Kidney glomerular epithelial cell (primary cell): ENCODE measurements at places on chromosomes 5 and 9.

- DNase-seq = no peak
Measured at GRCh38 chr5:143126174-143127019, 277.1 kb downstream of the NR3C1 start.

DNA sequence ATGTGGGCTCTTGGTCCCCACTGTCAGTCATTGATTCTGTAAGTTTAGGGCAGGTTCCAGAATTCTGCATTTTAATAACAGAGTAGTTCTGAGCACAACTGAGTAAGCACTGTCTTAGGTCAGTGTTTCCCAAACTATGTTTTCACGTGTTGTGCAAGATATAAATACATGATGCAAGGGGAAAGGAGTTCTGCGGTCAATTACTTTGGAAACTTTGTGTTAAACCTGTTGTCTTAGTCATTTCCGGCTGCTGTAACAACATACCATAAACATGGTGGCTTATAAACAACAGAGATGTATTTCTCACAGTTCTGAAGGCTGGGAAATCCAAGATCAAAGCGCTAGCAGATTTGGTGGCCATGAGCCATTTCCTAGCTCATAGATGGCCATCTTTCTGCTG, 69.8 kb downstream of the EQTN start:
- DNase-seq = no peak

- DNase-seq = peak; percentile 91
Measured at GRCh38 chr9:91416096-91416712, 7.4 kb downstream of the NFIL3 start.

DNA sequence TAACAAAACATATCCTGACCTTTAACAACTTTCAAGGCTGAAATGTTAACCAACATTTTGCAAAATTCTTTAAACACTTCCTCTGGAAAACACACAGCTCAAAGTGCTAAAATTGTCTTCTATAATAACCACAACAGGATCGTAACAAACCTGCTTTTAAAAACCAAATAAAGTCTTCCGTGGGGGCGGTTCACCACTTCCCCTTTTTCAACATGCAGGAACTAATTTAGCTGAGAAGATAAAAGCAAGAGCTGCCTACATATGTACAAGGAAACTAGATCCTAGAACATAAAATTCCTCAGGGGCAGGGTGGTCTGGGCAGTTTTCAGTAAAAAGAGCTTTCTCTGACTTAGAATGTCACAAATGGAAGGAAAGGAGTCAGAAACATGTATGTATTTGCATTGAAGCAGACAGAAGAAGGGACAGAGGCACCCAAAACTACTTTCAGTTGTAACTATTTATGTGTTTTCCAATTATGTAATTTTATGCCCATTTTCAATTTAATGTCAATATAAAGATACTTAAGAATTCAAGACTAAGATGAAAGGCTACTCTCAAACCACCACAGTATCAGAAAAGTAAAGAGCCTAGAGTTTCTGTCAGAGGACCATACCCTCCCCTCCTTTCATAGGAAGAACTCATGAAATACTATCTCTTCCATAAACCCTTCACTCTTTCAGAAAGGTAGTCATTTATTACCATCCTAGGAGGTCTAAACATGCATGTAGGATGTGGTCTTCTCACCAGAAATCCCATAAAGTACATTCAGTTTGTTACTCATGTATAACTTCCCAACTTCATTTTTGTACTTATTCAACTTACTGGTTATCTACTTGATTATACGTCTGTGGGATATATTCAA, 185.9 kb upstream of the RASA1 start:
- no peak for DNase-seq

GRCh38 chr5:107422494-107422893, 248.2 kb downstream of the EFNA5 start:
- DNase-seq = no peak

- no peak for DNase-seq
Measured at GRCh38 chr9:95224376-95225019, 93.0 kb downstream of the FANCC start.

DNA sequence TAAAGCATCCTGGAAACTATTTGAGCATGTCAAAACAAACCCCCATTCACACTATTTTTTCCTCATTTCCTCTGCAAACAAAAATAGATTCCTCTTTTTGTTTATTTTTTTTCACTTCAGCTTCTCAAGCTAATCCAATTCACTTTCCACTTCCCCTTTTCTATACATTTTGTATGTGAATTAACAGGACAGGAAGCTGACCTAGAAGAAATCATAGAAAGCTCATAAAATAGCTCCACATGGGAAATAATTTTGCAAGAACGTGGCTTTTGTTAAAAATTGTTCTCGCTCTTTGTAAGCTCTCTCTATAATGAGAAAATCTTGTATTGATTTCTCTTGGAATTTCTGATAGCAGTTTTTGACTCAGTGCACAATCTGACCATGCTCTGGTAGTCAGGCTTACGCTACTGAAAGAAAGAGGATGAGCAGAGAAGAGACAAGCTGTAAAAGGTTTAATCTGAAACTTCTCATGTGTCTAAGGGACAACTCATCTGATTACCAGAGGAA, 215.8 kb downstream of the ADAMTS12 start:
- no peak for DNase-seq

DNA sequence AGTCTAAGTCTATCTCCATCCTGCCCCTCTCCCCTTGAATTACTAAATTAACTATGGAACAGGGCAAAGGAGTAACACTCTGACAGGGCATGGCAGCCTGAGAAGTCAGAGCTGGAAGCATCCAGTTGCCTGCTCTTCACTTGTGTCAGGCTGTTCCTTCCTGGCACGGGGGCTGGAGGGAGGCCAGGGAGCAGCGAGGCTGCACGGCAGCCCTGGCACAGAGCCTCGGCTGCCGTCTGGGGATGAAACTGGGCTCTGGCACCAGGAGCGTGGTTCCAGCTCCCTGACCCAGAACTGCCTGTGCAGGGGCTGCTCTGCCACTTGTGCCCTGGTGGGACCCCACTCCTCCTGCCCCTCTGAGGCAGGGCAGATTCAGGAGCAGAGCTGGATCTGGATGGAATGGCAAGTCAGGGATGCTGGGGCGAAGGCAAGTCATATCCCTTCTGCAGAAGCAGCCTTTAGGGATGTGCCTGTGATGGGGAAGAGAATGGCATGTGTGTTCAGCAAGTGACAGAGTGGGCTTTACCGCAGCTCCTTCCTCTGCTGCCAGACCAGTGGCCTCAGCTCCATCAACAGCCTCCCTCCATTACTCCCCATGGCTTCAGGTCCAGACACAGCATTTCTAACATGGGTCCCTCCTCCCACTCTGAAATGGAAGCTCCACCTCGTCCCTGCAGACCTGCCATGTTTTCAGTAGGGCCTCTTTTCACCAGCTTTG, 42.2 kb upstream of the PDE8B start:
- no peak for DNase-seq

- no peak for DNase-seq
Measured at GRCh38 chr5:163387589-163388343, 49.6 kb upstream of the CCNG1 start.

GRCh38 chr9:13332571-13332970, 53.1 kb upstream of the MPDZ start:
- DNase-seq = no peak

GRCh38 chr9:129384491-129385210, 206.6 kb upstream of the IER5L start:
- no peak for DNase-seq

- no peak for DNase-seq
Measured at GRCh38 chr9:22389271-22389670, 57.4 kb upstream of the DMRTA1 start.

- DNase-seq = peak; percentile 43
Measured at GRCh38 chr5:74063821-74064220, 437.8 kb downstream of the ARHGEF28 start.

DNA sequence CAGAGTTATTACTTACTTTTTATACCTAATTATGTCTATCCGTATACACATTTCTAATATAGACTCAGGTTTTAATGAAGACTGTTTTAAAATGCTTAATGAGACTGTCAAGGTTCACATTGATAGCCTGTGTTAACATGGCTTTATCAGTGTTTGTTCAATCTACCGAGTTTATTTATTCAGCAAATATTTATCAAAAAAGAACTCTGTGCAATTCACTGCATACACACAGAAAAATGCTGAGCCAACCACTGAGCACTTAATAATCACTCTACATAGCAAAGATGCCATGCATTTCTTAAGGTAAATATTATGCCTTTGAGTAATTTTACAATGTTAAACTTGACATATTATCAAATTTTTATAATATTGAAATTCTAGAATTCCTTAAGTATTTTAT, 428.2 kb downstream of the ANXA1 start:
- no peak for DNase-seq

- no peak for DNase-seq
Measured at GRCh38 chr5:95973793-95974325, 12.2 kb upstream of the ELL2 start.

- DNase-seq = peak; percentile 79
Measured at GRCh38 chr9:70044490-70045307, 1.1 kb downstream of the MAMDC2 start.

DNA sequence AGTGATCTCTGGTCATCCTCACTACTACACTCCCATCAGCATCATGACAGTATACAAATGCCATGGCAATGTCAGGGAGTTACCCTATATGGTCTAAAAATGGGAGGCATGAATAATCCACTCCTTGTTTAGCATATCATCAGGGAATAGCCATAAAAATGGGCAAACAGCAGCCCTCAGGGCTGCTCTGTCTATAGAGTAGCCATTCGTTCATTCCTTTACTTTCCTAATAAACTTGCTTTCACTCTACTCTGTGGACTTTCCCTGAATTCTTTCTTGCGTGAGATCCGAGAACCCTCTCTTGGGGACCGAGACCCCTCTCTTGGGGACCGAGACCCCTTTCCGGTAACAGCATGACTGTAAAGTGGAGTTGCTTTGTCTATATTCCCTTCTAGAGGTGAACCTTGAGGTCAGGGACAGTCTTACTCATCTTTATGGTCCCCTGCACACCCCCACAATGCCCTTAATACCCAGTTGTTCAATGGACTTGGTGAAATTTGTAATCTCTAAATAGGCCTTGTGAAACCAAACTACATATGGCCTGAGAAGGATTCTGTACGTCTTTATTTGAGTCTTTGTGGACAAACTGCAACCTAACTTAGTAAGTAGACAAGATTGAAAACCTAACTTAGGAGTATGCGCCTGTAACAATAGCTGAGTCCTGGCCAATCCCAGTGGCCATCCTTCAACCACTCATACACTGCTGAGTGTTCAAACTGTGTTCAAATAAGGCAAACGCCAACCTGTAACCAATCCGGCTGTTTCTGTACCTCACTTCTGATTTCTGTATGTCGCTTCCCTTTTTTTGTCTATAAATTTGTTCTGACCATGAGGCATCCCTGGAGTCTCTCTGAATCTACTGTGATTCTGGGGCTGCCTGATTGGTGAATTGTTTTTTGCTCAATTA, 32.3 kb upstream of the UBTD2 start:
- no peak for DNase-seq

- peak; percentile 53 for DNase-seq
Measured at GRCh38 chr9:107751567-107752210, 262.1 kb upstream of the KLF4 start.

DNA sequence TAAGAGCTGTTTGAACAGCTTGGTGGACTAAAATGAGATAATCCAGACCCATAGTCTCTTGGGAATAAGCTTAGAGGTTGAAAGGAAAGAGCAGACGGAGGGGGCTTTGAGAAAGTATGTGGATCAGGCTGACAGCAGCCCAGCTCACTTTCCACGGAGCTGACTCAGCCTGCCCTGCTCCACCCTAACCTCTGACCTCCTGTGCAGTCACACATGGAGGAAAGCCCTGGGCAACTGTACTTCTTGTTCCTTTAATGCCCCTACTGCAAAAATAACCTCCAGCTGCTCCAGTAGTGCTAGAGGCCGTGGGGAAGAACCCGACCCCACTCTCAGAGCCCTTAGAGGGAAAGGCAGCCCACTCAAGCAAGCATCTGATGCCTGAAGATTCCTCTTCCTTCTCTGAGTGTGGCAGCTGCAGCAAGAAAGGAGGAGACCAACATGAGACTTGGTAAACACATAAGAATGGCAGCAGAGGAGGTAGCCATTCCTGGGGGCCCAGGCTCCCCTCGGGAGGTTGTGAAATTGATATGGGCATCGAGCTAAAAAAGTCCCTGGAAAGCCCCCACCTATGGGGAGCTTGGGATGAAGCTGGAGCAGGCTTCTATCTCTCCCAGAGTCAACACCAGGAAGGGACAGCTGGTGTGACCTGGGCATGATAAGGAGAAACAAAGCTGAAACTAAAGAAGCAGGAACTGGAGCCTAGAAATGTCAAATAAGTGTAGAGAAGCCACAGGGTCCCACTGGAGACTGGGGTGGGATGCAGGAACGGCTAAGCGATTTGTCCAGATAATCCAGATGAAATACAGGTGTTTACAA, 204.3 kb downstream of the PIK3R1 start:
- DNase-seq = no peak

- DNase-seq = no peak
Measured at GRCh38 chr5:73061593-73061992, 58.8 kb upstream of the TMEM171 start.

GRCh38 chr9:71781391-71781790, 13.1 kb upstream of the CEMIP2 start:
- DNase-seq = no peak

DNA sequence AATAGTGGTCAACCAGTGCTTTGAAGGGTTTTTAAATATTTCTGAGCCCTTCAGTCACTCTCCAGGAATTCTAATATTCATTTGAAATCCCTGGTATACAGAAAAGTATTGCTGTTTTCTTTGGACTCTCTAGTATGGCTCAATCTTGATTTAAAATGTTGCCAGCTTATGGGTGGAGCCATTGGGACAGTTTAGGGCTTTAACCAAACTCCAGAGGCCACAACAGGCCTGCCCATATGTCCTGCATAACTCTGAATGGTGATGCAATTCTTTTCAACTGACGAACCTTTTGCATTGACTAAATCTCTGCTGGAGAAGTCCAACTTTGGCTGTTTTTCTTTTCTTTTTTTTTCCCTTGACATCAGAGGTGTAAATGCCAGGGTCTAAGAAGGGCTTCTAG, 10.3 kb upstream of the ANKHD1 start:
- DNase-seq = no peak

- DNase-seq = no peak
Measured at GRCh38 chr9:127981559-127982121, 851 bp upstream of the EEIG1 start.

- peak; percentile 34 for DNase-seq
Measured at GRCh38 chr5:179209359-179210150, 135.7 kb downstream of the ADAMTS2 start.

DNA sequence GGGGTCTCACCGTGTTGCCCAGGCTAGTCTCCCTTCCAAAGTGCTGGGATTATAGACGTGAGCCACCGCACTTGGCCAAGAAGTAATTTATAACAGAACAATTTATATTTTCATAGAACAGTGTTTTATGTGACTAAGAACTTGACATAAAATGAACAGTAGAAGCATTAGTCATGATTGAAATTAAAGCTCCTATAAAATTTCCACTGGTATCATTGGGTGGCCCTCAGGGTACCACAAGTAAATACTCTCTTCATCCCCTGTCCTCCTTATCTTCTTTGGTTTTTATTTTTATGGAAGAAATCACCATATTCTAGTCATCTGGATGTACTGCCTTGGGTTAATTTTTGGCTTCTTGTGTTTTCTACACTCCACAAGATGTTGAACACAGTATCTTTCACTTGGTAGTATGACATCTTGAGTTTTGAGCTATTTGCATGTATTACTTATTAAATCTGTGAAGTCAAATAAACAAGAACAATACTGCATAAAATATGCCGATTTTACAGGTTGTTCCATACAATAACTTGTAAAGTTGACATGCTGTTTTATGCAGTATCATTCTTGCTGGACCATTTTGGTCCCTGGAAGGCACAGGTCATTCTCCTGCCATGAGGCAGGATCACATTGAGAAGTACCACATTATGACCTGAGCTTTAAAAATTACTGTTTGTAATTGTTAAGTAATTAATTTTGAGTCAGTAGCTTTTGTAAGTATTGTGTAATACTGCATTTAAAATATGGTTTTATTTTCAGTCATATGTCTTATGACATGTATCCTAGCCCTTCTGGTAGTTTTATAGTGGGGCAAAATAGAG, 24.4 kb downstream of the LMNB1 start:
- DNase-seq = no peak
